Muscle of leg (tissue), 16 donors: ENCODE measurements at places on chromosomes 2 and 18. TPM values are rescaled to one million over a fixed set of nuclear protein-coding genes. Genes with fewer than 3 reads are reported as not detected.
A peak's percentile ranks its signal among the peaks of the same experiment; 100 is the strongest.

Gene CYB5A
- 31.9 TPM for total RNA-seq

- DNase-seq, result no peak
Measured at GRCh38 chr2:203155406-203155805, 83.4 kb upstream of the CYP20A1 start.

DNA sequence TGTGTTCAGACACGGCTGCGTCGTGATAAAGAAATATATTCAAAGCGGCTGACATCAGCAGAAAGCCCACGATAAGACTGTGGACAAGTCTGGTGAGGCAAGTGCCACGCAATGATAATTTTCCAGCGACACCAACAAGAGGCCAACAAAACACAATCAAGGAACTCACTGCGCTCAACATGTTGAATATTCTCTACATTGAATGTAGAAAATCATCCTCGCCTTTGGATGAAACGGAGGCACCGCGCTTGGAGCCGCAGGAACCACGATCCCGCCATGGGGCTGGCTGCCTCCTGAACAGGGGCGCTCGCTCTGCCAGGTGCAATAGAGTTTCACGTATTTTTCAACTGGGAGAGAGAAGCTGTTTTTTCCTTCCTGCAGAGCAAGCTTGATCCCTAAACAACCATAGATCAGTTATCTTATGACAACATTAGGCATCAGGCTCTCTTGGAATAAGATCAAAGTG lies 220.3 kb downstream of the ATAD2B start:
- no peak for DNase-seq

GRCh38 chr2:20050646-20051531 lies 539 bp downstream of the LAPTM4A start:
- DNase-seq, result peak; percentile 88

DNA sequence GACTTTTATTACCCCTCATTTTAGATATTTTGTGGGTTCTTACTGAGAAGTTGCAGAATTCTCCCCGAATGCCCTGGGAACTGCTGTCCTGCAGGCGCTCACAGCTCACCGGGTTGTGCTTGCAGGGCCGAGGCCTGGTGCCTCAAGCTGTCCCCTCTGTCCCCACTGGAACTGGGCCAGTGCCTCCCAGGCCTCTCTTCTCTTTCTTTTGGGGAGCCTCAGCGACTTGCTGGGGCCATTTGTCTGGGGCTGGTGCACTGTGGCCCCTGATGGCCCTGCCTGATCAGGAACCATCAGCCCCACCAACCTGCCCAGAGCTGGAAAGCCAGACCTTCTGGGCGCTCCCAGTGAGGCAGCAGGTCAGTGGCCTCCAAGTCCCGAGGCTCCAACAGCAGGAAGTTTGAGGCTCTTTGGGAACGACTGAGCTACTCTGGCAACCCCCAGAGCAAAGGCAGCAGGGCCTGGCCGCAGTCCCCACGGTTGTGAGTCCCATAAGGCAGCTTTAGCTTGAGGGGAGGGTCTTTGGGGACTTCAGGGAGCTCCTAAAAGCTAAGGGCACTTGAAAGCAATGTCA lies 14.7 kb upstream of the NEU4 start:
- no peak for DNase-seq

DNA sequence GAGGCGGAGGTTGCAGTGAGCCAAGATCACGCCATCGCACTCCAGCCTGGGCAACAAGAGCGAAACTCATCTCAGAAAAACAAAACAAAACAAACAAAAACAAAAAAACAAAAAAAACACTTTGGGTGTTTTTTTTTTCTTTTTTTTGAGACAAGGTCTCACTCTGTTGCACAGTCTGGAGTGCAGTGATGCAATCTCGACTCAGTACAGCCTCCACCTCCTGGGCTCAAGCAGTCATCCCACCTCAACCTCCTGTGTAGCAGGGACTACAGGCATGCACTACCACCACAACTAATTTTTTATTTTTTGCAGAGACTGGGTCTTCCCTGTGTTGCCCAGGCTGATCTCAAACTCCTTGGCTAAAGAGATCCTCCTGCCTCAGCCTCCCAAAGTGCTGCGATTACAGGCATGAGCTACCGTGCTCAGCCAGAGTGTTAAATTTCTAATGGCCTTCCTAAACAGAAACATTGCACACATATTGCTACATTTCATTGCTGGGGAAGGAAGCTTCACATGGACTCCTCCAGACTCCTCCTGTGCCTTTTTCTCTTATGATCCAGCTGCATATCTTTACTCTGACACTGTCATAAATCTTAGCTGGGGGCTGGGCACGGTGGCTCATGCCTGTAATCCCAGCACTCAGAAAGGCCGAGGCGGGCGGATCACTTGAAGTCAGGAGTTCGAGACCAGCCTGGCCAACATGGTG lies 19.7 kb downstream of the STARD7 start:
- no peak for DNase-seq

GRCh38 chr18:63980896-63981460 lies 11.1 kb downstream of the SERPINB8 start:
- DNase-seq, result no peak

DNA sequence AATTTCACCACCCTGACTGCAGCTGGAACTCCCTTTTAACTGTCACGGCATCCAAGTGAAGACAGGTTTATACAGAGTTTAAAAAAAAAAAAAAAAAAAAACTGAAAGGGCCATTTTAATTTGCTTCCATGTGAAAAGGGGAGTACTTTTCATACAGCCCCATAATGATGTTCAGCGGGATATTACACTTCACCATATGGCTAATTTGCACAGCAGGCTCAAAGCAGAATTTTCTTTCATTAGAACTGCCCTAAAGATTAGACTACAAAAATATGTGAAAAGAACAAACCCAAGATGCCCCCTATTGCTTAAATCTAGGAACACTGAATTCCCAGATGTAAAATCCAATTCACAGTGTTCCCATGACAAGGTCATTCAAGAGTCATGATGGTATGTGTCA lies 301.8 kb downstream of the EXOC6B start:
- no peak for DNase-seq
